OCI-LY7 (cell line): ENCODE measurements at places on chromosomes 7 and 10.

GRCh38 chr7:135121868-135122267 lies 26.0 kb upstream of the TMEM140 start:
- no peak for DNase-seq

DNA sequence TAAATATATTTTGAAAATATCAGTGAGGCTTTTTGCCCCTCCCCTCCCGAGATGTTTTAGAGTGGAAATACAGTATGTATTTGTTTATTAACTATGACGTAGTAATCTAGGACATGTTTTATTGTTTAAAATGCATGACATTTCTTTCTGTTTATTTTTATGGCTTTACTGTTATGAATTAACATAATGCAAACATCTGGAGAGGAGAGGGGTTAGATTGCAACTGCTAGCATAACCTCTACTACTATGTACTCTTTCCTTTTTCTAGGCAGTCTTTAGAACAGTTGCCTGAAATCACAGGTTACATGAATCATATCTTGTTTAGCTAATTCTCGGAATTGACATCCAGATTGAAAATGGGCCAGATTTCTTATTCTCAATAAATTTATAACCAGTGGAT lies 7.4 kb downstream of the BTAF1 start:
- DNase-seq: no peak

GRCh38 chr7:100122568-100122967 lies 3.1 kb downstream of the CNPY4 start:
- no peak for DNase-seq

DNA sequence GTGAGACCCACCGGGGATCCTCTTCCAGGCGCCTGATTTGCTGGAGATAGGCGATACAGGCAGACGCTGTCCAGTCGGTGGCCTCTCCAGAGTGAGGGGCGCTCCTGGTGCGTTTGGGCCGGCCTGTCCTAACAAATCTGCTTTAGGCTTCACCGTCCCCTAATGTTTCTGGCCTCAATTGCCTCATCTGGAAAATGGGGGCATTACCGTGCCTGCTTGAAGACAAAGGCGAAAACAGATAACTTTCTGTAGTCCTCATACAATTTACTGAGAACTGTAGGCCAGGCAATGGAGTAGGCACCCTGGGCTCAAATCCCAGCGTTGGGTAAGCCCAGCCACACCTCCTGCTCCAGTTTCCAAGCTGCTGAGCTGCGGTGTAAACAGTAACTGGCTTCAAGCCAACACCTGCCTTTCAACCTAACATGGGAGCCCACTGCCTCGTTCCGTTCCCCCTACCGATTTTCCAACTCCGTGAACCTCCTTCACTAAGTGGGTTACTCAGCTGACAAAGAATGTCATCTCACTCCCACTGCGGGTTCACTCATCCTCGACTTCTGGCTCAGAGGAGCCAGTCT lies 589 bp upstream of the ZFAND4 start:
- DNase-seq: no peak

DNA sequence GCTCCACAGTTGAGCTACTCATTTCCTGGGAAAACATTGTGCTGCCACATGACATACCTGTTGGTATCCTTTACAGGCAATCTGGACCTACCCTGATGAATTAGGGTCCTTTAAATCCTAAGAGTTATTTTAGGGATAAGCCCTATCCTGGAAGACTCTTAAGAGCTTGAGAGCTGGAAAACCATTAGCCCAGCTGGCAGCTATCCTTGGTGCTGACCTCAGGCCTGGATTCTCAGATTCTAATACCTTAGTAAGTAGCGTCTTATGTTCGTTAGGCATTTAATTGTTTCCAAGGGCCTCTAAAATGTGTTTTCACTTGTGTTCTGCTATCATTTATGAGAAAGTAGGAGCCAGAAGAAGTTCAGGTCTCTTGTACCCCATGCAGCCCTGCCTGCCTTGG lies 93.0 kb upstream of the SORCS3 start:
- DNase-seq: no peak

DNA sequence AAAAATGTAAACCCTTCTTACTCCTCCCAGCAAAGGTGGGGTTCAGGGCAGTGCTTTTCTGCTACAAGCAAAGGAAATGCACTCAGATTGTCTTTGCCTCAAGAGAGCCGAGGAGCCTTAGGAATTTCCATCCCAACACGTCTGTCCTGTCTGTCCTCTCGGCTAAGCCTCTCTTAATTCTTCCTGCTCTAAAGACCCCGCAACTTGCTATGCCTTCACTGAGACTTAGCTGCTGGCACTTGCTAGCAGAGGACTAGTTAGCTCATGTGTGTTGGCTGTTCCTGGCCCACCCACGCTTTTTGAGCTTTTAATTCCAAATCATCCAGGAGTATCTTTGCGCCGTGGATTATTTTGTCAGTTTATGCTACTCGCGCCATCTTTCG lies 481 bp upstream of the NPM3 start:
- DNase-seq: no peak

DNA sequence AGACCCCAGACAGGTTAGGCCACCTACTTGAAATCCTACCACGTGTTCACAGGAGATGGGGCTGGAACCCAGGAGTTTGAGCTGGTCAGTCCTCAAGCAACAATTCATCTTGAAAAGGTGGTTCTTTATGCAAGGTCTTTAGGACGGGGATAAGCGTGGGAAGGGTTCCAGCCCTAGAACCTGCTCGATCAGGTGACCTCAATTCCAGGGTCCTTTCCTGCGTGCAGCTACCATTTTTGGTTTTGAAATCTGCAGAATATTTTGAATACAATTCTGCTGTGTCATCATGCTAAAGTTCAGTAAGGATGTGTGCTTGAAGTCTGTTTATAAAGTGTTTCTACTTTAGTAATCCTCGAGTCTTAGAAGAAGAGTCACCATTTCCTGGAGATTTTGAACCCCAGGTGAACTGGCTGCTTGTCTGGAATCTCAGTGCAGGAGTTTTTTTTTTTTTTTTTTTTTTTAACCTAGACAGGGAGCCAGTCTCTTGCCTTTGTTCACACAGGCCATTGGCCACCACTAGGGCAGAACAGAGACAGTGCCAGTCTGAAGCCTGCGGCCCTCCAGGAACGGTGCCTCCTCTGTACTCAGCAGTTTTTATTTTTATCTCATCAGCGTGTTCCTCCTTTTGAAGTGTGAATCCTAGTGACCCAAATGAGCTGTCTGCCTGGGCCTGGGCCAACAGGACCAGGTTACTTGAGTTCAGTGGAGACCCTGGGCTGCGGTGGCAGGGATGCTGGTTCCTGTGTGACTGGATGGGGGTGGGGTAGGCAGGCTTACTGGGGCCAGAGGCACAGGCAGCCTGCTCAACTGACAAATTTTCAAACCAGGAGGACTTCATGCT lies 54.6 kb downstream of the EEPD1 start:
- no peak for DNase-seq

DNA sequence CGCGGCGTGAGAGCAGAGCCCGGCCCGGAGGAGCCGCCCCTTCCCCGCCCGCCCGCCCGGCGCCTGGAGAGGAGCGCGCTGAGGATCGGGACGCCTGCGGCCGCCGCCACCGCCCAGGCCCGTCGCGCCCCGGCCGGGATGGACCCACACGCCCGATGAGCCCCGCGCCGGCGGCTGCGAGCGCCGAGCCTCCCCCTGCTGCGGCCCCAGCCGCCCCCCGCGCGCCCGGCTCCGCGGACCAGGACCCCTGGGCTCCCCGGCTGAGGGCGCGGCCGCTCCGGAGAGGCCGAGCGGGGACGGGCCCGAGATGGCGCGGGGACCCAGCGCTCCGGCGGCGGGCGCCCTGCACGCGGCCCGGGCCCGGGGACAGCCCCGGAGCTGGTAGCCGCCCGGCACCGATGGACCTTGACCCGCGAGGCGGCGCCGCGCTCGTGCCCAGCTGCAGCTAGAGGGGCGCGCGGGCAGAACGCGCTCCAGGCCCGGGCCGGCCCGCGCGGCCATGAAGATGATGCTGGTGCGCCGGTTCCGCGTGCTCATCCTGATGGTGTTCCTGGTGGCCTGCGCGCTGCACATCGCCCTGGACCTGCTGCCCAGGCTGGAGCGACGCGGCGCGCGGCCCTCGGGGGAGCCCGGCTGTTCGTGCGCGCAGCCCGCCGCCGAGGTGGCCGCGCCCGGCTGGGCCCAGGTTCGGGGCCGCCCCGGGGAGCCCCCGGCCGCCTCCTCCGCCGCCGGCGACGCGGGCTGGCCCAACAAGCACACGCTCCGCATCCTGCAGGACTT lies 520 bp downstream of the FAM20C start:
- DNase-seq: no peak

DNA sequence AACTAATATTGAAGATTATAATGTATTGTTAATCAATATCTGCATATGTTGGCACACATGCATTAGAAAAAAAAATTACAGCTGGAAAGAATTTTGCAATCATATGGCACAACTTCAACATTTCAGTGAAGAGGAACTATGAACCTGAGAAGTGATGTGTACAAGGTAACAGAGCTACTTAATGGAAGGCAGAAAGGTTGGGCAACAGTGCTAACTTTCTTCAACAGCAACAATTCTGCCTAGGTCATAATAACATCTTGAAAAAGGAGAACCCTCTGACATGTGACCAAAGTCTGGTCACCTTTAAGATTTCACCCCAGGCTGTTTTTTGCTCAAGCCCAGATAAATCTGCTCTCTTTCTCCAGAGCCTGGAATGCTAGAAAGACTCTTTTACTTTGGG lies 47.9 kb upstream of the SKAP2 start:
- DNase-seq: no peak

DNA sequence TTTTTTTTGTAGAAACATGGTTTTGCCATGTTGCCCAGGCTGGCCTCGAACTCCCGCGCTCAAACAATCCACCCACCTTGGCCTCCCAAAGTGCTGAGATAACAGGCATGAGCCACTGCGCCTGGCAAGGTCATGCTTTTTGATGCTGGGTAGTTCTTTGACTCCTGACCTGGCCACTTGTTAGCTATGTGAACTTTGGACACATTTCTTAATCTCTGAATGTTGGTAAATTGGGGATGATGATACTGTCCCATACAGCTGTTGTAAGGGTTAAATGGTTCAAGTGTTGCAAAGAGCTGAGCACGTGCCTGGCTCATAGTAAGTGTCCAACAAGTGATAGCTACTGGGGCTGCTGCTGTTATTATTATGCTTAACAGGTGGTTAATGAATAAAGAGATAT lies 2.3 kb downstream of the ZNHIT1 start:
- DNase-seq: no peak

GRCh38 chr10:129288999-129289584 lies 177.9 kb upstream of the MGMT start:
- no peak for DNase-seq

GRCh38 chr10:12414278-12414989 lies 65.1 kb downstream of the CAMK1D start:
- DNase-seq: no peak

DNA sequence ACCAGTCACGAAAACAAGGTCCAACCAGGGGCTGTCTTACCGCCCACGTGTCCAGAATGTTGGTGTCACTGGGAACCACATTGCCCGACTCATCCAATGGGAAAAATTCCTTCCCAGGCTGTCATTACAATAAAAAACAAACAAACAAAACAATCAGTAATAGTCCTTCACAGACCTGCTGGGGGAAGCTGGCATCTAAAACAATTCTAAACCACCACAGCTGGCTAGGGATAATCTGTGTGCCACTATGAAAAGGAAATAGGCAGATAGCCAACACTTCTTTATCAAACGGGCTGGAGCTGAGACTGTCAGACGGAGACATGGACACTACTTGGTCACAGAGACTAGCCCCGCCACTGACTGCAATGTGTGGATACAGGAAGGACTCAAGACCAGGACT lies 9.2 kb downstream of the AKR1B1 start:
- DNase-seq: no peak

DNA sequence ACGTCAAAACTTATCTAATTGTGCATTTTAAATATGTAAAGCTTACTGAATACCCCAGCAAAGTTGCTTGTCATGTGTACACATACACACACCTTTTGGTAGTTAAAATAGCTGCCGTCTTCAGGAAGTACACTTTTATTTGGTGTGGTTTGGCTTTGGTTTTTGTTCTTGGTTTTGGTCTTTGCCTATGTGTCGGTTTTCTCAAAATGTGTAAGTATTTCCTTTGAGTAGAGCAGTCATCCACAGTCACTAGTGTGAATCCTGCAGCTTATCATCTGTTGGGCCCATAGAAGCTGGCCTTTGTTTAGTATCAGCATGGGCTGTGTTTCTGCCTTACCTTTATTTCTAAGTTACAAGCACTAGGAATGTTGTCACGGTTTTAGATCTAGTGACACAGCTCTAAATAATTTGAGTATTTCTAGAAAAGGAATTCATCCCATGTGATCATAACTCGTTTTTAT lies 35.3 kb downstream of the NET1 start:
- DNase-seq: peak; percentile 42

DNA sequence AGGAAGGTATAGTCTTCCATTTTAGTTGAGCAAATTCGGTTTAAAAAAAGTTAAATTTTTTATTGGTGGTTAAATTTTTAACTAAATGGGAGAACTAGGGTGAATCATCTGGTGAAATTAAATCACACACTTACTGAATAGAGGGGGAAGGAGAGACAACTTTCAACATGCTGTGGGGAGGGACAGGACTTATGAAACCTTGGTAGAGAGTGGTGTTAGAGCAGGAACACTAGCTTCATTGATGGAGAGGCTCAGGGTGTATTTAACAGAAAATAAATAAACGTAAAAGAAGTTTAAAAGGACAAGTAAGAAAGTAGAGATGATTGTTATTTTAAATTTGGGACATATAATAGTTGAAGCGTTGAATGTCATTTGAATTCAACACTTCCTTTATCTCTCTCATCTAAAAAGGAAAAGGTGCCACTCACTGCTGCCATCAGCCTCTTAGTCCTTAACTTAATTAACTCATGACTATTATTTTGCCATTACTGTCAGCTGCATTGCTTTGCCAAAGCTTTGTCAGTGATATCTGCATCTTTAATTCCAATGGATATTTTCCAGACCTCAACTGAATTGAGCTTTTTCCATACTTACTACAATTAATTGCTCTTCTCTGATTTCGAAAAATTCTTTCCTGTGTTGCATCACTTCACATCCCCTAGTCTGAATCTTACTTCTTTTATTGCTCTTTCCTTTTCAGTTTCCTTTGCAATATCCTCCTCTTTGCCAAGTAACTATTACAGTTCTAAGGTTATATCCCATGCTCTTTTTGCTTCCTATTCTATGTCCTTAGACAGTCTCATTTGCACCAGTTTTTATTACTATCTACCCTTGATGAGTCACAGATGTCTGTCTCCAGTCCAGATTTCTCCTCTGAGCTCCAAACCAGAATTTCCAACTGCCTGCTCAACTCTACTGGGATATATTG lies 71.7 kb downstream of the GNAT3 start:
- no peak for DNase-seq

- peak; percentile 59 for DNase-seq
These were observed 25.0 kb downstream of the RGS10 start for GRCh38 chr10:119517235-119518141.

DNA sequence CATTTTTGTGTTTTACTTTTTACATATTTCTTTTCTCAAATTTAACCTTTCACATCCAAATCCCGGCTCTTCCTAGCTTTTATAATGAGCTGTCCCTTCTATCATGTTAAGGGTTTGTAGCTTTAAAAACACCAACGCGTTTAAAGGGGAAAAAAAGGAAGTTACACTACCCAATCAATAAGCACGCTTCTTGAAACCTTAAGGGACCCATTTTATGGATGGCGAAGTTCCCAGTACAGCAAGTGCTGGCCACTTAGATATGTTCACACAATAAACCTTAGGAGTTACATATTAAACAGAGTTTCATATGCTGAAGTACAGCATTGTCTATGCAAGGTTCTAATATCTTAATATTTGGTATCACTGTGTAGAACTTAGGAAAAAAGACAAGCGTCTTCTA lies 1.8 kb downstream of the GNG11 start:
- no peak for DNase-seq

GRCh38 chr10:118276204-118276603 lies 65.9 kb downstream of the FAM204A start:
- no peak for DNase-seq
